Activated CD8-positive, alpha-beta T cell treated with anti-CD3 and anti-CD28 coated beads for 36 hours (primary cell): ENCODE measurements at places on chromosomes 12 and 14. TPM values are rescaled to one million over a fixed set of nuclear protein-coding genes. Genes with fewer than 3 reads are reported as not detected.

KRT74 gene
- total RNA-seq, result not detected

OAS2 gene
- 104 TPM for total RNA-seq

B3GNT4 gene
- 5.1 TPM for total RNA-seq

DNA sequence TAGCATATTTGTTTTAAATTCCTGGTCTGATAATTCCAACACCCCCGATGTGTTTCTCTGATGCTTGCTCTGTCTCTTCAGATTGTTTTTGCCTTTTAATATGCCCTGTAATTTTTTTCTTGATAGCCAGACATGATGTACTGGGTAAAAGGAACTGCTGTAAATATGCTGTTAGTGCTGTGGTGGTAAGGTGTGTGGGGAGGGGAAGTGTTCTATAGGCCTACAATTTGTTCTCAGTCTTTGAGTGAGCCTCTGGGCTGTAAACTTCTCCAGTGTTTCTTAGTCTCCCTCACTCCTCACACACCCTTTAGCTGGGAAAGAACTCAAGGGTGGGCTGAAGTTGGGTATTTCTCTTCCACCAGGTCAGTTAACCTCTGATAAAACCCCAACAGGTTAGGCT is 147.0 kb upstream of the OR4E1 start:
- peak overlapping the region; percentile 16 for H3K27ac ChIP-seq
- H3K4me1 ChIP-seq, result peaks cover 4% of the 10 kb centered on the region
- H3K27me3 ChIP-seq, result peaks cover 17% of the 10 kb centered on the region
- no peak for DNase-seq
- H3K4me3 ChIP-seq, result no peak overlapping the region

ZFYVE26 gene
- total RNA-seq, result 14.4 TPM

DNA sequence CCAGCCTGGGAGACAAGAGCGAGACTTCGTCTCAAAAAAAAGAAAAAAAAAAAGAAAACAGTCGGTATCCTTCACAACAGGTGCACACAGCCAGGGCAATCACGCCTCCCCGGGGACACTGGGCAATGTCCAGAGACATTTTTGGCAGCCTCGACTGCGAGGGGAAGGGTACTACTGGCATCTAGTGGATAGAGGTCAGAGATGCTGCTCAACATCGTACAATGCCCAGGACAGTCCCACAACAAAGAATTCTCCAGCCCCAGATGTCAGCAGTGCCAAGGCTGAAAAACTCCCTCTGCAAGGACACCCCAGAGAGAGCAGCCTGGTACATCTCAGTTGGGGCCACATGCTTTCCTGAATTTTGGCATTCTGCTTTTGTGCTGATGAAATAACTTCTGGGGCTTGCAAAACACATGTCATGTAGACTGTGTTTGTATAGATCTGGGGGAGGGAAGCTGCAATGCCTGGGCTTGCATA is 21.5 kb downstream of the ALDH2 start:
- H3K36me3 ChIP-seq, result no peaks in the 10 kb centered on the region
- no peak overlapping the region for H3K4me3 ChIP-seq

- H3K36me3 ChIP-seq, result peaks cover 31% of the 10 kb centered on the region
- peak overlapping the region; percentile 79 for H3K27ac ChIP-seq
- no peaks in the 10 kb centered on the region for H3K27me3 ChIP-seq
- H3K4me3 ChIP-seq, result peak overlapping the region; percentile 78
- peaks cover 58% of the 10 kb centered on the region for H3K4me1 ChIP-seq
These were observed 2.6 kb downstream of the MLXIP start for GRCh38 chr12:122081083-122081696.

DNA sequence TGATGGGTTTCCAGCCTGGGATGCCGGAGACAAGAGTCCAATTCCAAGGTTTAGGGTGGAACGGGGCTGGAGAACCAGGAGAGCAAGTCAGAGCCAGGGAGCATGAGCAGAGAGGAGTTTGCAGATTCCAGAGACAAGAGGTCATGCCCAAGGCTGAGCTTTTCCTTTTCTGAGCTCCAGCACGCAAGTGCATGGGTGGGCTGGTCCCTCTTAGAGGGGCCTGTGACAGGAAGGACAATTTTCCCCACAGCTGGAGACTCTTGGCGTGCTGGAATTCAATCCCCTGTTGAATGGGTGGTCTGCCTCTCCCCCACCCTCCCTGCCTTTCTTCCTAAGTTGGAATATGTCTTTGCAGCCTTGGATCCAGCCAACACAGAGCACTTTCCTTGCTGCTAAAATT is 431.9 kb downstream of the BCL11B start:
- H3K27me3 ChIP-seq, result no peaks in the 10 kb centered on the region
- H3K4me3 ChIP-seq, result no peak overlapping the region
- no peak for DNase-seq
- H3K4me1 ChIP-seq, result peaks cover 5% of the 10 kb centered on the region
- no peaks in the 10 kb centered on the region for H3K36me3 ChIP-seq

GRCh38 chr14:93333631-93334103 is 831 bp upstream of the BTBD7 start:
- no peaks in the 10 kb centered on the region for H3K36me3 ChIP-seq
- H3K27ac ChIP-seq, result peak overlapping the region; percentile 95
- no peak for DNase-seq

ADCY6 gene
- total RNA-seq, result not detected

GRCh38 chr14:74571901-74572725 is 39.9 kb downstream of the LTBP2 start:
- H3K27me3 ChIP-seq, result peaks cover 21% of the 10 kb centered on the region
- H3K36me3 ChIP-seq, result no peaks in the 10 kb centered on the region
- no peak overlapping the region for H3K4me3 ChIP-seq
- peak overlapping the region; percentile 38 for H3K27ac ChIP-seq
- peaks cover 37% of the 10 kb centered on the region for H3K4me1 ChIP-seq
- DNase-seq, result peak; percentile 40

- H3K4me3 ChIP-seq, result no peak overlapping the region
- H3K4me1 ChIP-seq, result peaks cover 4% of the 10 kb centered on the region
- no peak for DNase-seq
- no peaks in the 10 kb centered on the region for H3K27me3 ChIP-seq
- no peak overlapping the region for H3K27ac ChIP-seq
- H3K36me3 ChIP-seq, result peaks cover 22% of the 10 kb centered on the region
These were observed 101.0 kb downstream of the RALGAPA1 start for GRCh38 chr14:35708062-35708461.

DNA sequence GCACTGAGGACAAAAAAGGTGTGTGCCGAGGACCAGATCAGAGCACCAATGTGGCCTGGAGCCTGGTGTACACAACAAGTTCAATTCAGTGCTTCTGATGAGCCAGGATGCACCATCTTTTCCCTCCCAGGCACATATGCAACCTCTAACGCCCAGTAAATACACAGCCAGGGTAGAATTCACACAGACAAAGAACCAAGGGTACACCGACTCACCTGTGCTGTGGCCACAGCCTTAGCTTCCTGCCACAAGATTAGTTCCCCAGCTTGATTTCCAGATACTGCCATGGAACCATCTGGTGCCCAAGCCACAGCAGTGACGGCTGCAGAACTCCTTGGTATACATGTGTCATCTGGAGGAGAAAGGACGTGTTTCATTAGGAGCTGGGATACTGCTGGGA is 29.4 kb downstream of the PARP2 start:
- H3K27ac ChIP-seq, result peak overlapping the region; percentile 16
- peaks cover 5% of the 10 kb centered on the region for H3K4me1 ChIP-seq
- H3K4me3 ChIP-seq, result no peak overlapping the region
- H3K36me3 ChIP-seq, result peaks cover 49% of the 10 kb centered on the region
- DNase-seq, result no peak

CCND2 gene
- 639 TPM for total RNA-seq

GRCh38 chr12:132194556-132194955 is 50.3 kb downstream of the NOC4L start:
- H3K27me3 ChIP-seq, result no peaks in the 10 kb centered on the region
- no peak overlapping the region for H3K4me3 ChIP-seq
- H3K27ac ChIP-seq, result no peak overlapping the region
- peaks cover 7% of the 10 kb centered on the region for H3K36me3 ChIP-seq
- no peak for DNase-seq
- no peaks in the 10 kb centered on the region for H3K4me1 ChIP-seq
